ENCODE measurements at places on chromosomes 4 and X.

DNA sequence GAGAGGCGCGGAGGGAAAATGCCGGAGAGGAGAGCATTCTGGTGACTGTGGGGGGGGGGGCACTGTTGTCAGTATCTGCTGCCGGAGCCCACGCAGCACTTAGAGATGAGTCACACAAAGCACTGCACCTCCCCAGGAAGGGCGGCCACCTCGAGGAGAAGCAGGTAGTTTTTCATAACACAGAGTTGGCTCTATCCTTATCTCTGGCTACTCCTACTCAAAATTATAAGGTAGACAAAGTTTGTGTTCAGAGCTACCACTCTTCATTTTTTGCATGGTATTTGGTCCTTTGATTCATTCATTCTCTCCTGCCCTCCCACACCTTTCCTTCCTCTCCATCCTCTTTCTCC lies 76.2 kb upstream of the SCOC start:
- no peak for DNase-seq

- no peak for DNase-seq
Measured at GRCh38 chr4:113064244-113064643, 14.8 kb downstream of the ANK2 start.

DNA sequence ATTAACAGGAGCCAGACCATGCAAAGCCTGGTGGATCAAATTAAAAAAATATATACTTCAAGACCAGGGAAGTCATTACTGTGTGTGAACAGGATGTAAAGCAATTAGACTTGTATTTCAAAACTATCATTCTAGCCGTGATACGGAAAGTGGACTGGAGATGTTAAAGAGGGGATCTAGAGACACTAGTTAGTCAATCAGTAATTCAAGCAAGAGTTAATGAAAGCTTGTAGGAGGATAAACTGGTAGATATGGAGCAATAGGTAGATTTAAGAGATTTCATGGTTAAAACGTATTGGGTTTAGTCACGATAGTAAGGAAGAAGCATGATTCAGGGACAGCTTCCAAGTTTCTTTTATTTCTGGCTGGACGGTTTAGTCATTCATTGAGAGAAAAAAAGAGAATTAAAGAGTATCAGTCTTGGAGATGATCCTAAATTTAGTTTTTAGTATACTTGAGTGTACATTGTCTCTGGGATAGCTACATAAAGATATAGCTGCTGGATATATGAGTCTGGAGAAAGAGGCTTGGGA lies 3.9 kb downstream of the MAD2L1 start:
- DNase-seq, result no peak

GRCh38 chrX:13130816-13131215 lies 86.4 kb upstream of the FAM9C start:
- no peak for DNase-seq

GRCh38 chrX:8927066-8927635 lies 106.8 kb downstream of the FAM9B start:
- DNase-seq, result no peak

GRCh38 chr4:20506827-20507226 lies 193.4 kb upstream of the PACRGL start:
- no peak for DNase-seq

DNA sequence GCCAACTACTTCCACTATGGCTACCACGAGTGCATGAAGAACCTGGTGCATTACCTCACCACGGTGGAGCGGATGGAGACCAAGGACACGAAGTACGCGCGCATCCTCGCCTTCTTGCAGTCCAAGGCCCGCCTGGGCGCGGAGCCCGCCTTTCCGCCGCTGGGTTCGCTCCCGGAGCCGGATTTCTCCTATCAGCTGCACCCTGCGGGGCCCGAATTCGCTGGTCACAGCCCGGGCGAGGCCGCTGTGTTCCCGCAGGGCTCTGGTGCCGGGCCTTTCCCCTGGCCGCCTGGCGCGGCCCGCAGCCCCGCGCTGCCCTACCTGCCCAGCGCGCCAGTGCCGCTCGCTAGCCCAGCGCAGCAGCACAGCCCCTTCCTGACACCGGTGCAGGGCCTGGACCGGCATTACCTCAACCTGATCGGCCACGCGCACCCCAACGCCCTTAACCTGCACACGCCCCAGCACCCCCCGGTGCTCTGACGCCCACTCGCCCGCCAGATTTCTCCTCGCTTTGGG lies 2.1 kb downstream of the HELT start:
- DNase-seq, result no peak

GRCh38 chr4:14028862-14029261 lies 401.3 kb upstream of the BOD1L1 start:
- peak; percentile 61 for DNase-seq

GRCh38 chr4:15971068-15971801 lies 8.3 kb upstream of the FGFBP2 start:
- no peak for DNase-seq

- DNase-seq, result no peak
Measured at GRCh38 chr4:107155366-107155765, 119.3 kb upstream of the DKK2 start.

- no peak for DNase-seq
Measured at GRCh38 chrX:30659421-30659820, 6.2 kb downstream of the GK start.
